LHCN-M2 (cell line): ENCODE measurements at places on chromosomes 1 and 21.

DNA sequence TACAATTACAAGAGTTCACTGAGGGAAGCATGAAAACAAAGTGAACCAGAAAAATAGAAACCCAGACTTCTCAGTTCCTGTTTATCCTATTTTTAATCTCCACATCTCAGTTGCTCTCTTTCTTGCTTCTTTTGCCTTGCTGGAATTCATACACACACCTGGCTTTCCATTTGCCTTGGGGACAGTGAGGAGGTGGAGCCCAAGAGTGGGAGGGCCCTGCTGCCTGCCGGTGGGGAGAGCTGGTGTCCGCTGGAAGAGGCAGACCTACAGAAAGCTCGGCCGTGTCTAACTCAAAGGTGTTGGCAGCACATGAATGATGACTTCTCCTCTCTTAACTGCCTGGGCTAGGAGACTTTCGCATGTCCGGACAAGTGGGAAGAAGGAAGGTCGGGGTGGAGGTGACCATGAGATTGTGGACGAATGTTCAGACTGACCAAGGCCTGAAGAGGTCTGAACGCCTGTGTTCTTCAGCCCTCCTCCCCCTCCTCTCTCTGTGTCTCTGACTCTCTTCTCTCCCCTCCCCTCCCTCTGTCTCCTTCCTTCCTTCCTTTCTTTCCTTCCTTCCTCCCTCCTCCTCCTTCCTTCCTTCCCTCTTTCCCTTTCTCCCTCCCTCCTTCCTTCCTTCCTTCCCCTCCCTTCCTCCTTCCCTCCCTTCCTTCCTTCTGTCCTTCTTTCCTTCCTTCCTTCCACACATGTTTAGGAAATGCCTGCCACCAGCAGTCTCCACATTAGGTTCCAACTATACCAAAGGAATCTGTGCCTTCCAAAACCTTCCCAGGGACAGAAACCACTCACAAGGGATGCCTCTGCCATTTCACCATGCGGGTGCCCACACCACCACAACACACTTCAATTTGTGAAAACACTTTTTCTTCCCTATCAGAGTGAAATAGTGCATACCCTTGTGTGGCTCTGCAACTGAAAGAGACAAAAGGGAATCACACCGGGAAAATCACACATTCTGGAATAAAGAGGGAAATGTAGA lies 157.3 kb upstream of the RUNX1 start:
- DNase-seq = peak; percentile 32

DNA sequence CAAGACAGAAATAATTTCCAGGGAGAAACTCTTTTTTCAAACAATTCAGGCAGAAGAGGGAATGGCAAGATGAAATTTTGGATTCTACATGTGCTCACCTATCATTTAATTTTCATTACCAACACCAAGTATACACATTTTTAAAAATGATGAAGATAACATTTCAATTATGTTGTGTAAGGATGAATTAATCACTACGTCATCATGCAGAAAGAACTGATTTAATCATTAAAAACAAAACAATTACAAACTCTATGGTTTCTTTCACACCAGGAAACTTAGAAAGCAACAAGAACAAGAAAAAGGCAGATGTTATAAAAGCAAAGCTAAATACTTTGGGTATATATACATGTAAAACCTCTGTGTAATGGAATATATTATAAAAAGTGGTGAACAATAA lies 668.5 kb downstream of the NCAM2 start:
- no peak for DNase-seq

DNA sequence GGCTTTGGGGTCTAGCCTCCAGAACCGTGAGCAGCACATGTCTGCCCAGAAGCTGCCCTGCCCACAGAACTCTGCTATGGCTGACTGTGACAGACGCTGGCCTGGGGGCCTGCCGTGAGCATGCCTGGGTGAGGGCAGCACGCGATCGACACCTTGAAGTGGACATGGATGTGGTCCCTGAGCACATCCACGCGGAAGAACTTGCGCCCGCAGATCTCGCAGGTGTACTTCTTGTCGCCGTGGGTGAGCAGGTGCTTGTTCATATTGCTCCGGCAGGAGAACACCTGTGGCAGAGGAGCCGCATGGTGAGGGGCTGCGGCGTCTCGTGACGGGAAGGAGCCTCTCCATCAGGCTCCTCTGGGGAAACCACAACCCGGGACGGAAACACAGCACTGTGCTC lies 56.0 kb downstream of the PRDM15 start:
- DNase-seq = no peak

GRCh38 chr1:155134880-155135414 lies 705 bp upstream of the SLC50A1 start:
- peak; percentile 92 for DNase-seq

- no peak for DNase-seq
Observed at GRCh38 chr1:43313771-43314170, 13.0 kb downstream of the TIE1 start.

DNA sequence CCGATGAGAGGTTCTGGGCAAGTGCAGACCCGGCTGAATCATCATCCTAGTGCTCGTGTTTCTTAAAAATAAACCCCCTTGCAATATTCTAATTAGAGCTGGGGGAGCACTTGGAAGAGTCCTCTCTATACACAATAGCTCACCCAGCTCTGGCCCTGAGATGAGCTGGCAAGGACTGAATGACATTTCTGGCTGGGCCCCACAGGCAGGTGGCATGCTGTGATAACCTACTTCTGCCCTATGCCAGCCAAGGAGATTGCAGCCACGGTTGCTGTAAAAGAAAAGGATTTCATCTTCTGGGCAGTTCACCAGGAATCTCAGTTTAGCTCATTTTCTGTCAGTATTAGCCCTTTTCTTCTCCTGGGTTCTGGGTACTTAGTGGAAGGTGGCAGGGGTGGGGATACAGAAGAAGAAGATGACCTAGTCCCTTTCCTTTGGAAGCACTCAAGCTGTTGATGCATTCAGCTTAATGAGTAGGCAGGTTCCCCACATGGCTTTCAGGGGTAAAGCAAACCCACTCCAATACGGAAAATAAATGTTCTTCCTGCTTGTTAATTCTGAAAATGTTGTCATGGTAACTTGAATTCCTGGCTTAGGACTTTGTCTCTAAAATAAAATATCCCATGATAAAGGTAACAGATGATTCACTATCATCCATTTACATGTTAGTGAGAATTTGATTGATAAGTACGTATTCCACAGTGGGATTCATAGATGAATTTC lies 32.2 kb downstream of the VASH2 start:
- no peak for DNase-seq

- DNase-seq = peak; percentile 69
Observed at GRCh38 chr1:226181996-226182714, 4.4 kb downstream of the ACBD3 start.

- no peak for DNase-seq
Observed at GRCh38 chr1:37123276-37124115, 89.2 kb upstream of the GRIK3 start.
